ENCODE measurements at places on chromosomes 1 and 21.

GRCh38 chr1:167293057-167293456, 72.4 kb downstream of the POU2F1 start:
- no peak for DNase-seq

DNA sequence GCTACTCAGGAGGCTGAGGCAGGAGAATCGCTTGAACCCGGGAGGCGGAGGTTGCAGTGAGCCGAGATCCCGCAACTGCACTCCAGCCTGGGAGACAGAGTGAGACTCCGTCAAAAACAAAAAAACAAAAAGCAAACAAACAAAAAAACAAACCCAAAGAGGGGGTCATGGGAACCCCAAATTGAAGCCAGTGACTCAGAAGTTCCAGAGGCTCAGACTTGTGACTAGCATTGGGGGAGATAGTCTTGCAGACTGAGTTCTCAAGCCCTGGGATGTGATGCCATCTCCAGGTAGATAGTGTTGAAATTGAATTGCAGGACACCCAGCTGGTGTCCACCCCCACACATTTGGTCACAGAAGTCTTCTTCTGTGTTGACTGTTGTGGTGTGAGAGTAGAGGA, 24.9 kb upstream of the ENO1 start:
- DNase-seq, result no peak

DNA sequence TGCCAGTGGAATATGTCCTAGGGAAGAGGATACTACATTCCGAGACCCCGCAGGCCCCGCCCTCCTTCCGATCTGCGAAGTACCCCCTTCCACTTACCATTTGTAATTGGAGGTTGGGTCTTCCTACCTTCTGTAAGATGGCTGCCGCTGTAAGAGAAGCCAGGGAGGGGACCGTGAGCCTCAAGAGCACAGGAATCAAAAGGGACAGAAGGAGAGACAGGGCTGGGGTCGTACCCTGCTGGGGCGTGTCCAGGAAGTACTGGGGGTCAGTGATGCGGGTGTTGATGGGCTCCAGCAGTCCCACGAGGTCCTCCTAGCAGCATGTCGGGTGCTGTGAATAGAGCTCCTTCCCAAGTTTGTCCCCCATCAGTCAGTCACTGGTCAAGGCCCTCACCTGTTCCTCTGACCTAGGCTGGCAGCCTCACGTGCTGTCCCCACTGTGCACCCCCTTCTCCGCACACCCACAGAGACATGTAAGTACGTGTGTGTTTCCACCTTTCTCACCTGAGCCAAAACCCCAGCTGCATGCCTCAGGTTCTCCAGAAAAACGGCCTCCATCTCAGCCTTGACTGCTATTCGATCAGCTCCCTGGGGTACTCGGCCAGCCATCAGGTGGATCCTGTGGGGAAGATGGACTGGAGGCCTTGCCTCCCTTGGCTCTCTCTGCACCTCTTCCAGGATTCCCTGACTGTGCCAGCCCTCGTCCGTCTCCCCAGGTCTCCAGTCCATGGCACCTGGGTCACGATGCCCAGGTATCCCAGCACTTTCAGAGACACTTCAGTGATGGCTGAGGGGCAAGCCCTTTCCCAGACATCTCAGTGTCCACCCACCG, 1.8 kb downstream of the HYI start:
- no peak for DNase-seq

GRCh38 chr1:10384219-10384618, 14.6 kb upstream of the PGD start:
- no peak for DNase-seq

GRCh38 chr1:88916883-88917282, 25.5 kb upstream of the GTF2B start:
- no peak for DNase-seq
